ENCODE measurements at places on chromosomes 16 and 17.

DNA sequence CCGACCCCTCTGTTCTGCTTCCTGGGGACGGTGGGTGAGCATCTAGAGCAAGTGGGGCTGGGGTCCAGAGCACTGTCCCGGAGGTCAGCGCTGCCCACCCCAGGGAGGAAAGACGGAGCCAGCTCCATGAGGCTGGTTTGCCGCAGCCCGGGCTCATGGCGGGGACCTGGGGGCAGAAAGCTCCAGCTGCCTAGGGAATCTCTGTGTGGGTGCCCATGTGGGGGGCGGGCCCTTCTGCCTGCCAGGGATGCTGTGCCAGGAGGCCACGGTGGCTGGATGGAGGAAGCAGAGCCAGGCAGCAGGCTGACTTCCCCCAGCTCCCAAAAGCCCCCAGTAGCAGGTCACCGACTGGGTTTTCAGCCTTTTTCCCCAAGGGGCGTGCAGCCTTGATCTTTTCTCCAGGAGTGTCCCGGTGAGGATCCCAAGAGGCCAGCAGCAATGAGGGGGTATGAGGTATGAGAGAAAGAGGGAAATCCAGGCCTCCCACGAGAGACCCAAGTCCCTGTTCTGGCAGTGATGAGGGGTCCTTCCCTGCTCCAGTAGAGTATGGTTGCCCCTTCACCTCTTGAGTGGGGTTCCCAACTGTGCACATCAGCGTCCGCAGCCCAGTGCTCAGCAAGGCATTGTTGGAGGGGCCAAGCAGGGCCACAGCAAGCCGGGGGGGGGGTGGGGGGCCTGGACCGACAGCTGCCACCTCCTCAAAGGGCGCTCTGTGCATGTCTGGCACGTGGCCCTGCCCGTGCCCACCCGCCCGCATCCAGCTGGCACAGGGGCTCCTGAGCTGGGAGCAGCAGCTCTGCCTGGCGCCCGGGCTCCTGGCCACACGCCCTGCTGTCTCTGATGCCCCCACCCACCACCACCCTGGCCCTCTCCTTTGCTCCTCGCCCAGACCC lies 15.6 kb upstream of the BCAR1 start:
- DNase-seq = no peak

DNA sequence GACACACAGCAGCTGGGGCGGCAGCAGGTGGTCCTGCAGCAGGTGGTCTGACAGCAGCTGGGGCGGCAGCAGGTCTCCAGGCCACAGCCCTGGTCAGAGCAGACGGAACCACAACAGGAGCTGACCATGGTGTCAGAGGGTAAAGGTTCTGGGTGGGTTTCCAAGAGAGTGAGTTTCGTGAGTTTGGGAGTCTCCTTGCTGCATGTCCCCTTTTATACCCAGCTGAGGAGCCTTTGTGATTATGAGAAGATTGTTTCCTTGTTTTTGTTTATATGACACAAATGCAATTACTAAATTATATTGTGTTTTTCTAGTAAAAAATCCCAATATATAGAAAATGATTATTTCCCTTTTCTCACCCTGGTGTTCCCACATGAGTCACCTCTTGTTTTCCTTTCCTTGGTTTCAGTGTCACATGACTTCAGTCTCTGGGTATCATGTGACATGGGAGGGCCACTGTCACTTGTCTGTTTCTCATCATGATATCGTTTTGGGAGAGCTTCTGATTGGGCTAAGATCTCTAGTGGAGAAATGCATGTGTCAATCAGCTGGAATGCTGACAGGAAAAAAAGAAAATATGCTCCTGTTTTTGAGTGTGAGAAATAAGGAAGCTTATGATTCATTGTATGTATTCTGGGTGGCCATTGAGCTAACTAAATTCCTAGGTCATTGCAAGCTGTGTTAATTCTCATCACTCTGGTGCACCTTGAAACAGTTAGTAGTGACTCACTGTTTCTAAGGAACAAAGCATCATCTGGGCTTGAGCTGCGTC lies at the start of gene KRTAP4-6:
Gene KRTAP4-6 (minus strand): TSS at position 185 of the 772 bp plus-strand sequence. CDS start 57 bp downstream, at position 128.
- no peak for DNase-seq

DNA sequence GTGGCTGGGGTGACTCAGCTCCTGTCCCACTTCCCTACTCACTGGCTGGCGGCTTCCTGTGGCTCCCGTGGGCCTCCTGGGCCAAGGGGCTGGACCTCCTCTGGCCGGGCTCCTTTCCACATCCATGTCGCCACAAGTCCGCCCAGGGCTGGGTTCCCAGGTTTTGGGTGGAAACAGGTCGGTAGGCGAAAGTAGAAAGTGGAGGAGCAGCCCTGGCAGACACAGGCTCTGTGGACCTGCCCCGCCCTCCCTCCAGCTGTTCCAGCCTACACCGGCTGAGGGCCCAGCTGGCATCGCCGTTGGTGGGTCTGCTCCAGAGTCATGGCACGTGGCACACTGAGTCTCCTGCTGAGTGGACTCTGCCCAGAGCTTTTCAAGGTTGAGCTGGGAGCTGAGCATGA lies 28.7 kb downstream of the GSE1 start:
- DNase-seq = no peak

- DNase-seq = no peak
Observed at GRCh38 chr16:78211946-78212345, 112.5 kb downstream of the WWOX start.

DNA sequence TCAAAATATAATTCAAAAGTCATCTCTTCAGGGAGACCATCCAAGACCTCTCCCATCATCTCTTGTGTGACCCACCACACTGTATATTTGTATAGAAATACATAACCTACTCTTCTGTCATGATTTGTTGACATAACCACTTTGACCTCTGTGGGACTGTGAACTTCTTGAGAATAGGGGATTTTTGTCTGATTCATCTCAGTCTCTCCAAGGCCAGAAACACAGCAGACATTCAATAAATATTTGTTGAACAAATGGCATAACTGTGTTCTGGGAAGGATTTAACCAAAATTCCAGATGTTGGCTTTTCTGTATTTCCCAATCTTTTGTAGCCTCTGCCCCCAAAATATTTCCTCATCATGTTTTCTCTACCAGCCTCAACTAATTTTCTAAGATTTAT lies 169.7 kb downstream of the CDH11 start:
- DNase-seq = no peak

DNA sequence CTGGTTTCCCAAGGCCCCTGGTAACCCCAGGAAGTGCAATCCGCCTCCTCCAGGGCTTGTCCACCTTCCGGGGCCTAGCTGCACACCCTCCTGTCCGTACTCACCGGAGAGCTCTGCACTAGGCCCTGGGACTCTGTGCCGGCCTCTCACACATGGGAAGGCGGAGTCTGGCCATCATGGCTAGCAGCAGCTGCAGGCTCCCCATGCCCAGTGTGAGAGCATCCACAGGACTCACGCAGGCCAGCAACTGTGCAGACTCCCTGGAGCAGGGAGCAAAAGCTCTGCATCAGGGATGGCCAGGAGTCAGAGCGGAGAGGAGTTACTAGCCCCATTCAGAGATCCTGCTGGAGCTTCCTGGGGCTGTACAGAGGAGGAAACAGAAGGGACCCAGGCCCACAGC lies 20.2 kb downstream of the FOXN1 start:
- no peak for DNase-seq

GRCh38 chr17:17445925-17446665 lies 30.7 kb upstream of the MED9 start:
- DNase-seq = no peak

DNA sequence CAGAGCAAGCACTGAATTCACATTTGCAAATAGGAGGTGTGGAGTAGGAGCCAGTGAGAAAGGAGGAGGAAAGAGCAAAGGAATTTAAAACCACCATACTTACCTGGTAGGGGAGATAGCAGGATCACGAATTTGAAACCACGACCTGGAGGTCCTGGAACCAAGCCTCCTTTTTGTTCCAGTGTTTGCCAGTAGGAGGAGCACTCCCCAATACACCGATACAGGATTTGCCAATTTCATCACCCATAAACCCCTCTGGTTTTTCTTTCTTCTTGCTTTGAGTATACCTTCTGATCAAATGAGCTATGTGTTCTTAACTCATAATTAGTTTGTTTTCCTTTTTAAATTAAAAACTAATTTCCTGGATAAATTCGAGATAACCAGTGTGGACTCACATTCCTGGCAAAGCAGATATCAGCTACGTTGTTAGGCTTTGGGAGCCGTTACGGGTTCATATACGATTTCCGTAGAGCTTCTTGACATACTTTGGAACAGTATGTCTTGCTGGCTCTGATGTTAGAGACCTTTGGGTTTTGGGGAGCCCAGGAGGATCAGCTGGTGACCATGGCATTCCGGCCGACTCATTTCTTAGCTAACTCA lies 22.7 kb downstream of the BCO1 start:
- DNase-seq = no peak

DNA sequence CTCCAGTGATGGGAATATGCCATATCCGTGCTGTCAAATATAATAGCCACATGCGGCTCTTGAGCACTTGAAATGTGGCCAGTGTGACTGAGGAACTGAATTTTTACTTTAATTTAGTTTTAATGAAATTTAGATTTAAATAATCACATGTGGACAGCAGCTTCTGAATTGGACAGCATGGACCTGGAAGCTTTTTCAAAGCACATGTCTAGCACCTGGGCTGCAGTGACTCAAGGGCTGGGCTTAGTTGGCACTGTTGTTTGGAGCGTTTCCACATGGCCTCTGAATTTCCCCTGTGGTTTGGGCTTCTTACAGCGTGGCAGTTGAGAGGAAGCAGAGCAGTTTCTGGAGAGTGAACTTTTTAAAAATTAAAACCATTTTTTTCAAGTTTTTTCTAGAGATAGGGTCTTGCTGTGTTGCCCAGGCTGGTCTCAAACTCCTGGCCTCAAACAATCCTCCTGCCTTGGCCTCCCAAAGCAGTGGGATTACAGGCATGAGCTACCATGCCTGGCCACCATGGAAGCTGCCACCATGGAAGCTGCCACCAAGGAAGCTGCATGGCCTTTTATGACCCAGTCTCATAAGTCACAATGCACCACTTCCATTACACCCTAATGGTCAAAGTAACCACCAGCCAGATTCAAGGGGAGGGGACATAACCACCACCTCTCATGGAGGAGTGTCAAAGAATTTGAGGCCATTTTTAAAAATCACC lies 6.7 kb upstream of the TOB1 start:
- no peak for DNase-seq

GRCh38 chr16:76265434-76266045 lies 11.7 kb upstream of the CNTNAP4 start:
- no peak for DNase-seq

- peak; percentile 38 for DNase-seq
Observed at GRCh38 chr16:74774223-74775139, at the start of gene FA2H. TSS of gene FA2H (minus strand) at chr16:74774820. CDS start at chr16:74774755, 65 bp downstream.

DNA sequence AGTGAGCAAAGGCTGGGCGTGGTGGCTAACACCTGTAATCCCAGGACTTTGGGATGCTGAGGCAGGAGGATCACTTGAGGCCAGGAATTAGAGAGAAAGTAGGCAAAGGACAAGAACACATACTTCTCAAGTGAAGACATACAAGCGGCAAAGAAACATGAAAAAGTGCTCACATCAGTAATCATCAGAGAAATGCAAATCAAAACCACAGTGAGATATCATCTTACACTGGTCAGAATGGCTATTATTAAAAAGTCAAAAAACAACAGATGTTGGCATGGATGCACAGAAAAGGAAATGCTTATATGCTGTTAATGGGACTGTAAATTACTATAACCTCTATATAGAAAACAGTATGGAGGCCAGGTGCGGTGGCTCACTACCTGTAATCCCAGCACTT lies 12.2 kb upstream of the SLX4 start:
- DNase-seq = no peak

DNA sequence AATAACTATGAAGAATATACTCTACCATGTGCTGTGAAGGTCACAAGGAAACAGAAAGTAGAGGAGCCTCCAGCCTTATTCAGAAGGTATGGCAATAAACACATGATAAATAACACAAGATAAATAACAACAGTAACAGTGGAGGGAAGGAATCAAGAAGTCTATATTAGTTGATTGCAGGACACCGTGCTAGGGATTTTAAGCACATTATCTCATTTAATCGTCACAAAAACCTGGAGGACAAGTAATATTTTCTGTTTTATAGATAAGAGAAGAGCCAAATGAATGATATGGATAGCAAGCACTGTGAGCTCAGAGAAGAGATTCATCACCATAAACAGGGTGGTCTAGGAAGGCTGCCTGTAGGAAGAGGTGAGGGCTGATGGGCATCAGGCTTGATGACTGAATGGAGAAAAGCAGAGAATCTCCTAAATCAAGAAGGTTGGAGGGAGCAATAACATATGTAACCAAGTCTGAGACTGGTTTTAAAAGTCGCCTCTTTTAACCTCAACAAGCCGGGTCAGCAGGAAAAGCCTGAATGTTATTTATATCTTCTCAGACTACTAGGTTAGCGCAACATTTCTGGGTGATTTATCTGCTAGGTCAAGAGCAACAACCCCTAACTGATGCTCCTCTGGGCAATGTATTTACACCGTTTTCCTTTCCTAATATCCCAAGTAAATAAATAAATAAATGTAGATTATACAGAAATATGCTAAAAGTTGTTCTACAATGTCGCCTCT lies 8.3 kb downstream of the TOM1L2 start:
- no peak for DNase-seq

- no peak for DNase-seq
Observed at GRCh38 chr17:83136931-83137330, 57.5 kb downstream of the METRNL start.

DNA sequence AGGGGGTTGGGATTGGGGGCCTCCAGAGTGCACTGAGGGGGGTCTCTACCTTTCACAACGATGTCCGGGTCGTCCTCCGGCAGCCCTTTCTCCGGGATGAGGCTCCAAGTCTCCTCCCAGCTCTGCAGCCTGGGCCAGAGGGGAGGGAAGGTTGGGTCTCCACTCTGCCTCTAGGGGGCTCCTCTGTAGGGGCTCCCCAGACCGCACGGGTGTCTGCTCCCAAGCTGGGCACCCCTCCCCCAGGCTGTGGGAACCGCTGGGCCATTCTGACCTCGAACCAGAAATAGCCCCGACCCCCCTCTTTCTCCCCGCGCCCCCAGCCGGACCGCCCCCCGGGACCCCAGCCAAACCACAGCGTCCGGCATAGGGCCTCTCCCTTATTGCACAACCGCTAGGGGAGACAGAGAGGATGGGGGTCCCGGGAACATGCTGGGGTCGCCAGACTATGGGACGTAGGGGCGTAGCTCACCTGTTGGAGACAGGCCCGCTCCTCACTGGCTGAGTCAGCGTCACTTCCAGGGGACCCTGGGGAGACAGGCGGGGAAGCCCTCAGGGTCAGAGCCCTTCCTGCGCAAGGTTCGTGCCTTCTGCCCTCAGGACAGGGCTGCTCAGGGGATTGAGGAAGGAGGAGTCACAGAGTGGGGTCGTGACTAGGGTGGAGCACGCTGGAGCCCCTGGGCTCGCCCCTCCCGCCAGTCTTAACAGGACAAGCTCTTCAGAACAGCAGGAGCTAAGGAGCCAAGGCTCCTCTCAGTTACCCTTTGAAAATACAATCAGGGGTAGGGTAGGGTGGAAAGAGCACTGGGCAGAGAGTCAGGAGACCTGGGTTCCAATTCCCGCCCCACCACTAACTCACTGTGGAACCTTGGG lies 2.7 kb downstream of the PLEKHH3 start:
- DNase-seq = peak; percentile 51

DNA sequence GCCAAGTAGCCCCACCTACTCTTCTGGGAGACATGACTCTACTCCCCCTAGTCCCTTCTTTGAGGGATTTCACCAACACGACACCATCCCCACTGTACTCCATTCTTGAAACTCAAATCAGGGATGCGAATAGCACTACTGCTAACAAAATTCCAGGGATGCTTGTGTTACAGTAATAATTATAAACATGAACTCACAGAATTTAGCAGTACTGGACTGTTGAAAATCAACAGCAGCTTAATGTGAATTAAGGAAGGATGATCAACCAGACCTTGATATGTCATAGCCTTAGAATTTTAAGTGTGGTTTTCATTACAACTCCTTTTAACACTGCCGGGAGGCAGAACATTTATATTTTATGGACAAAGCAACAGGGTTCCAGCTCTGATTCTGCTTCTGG lies 37.9 kb downstream of the AMFR start:
- no peak for DNase-seq

GRCh38 chr16:13950821-13951547 lies 31.0 kb downstream of the ERCC4 start:
- no peak for DNase-seq
